ENCODE measurements at places on chromosomes 5 and 9.

DNA sequence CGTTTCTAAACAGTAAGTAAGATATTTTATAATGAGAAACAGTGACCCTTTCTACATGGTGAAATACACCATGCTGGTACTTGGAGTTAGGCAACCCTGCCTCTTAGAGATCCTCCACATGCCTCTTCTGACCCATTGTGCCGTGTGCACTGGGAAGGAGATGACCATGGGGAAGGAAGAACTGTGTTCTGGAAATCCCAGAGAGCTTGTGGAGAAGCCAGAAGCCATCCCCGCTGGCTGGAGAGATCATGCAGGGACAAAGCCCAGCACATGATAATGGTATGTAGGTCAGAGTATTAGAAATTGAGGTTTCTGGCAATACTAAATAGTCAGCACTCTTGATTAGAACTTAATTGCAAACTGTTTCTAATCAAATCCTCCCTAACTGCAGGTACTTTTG lies 307.3 kb downstream of the FBXL7 start:
- DNase-seq: no peak

DNA sequence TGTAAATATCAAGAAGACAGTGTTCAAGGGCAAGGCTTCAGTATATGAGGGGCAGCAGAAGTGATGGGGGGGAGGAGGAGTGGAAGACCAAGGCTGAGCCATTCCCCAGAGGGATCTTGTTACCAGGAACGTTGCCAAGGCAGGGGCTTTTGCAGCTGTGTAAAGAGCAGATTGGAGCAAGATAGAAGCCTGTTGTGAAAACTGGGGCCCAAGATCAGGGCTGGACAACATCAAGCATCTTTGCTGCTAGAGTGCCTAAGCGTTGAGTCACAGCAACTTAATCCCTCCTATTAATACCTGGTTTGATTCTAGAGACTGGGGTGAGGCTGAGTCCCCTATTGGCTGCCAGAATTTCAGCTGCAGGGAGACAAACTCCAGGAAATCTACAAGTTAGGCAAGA lies 18.4 kb upstream of the ERCC6L2 start:
- DNase-seq: no peak

DNA sequence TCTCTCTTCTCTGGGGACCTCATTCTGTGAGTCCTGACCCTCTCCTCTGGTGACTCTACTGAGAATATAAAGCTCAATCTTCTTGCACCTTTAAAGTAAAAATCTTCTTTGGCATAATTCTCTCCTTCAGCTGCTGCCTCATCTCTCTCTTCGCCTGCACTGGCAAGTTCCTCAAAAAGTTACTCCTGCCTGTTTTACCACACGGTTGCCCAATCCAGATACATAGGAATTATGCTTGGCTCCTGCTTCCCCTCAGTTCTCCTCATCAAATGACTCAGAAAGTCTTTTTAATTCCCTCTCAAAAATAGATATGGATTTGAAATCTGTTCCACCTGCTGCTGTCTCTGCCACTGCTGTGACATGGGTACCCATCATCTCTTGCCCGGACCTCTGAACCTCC lies 14.4 kb upstream of the HRCT1 start:
- DNase-seq: no peak

GRCh38 chr9:73199886-73200285 lies 48.2 kb downstream of the ANXA1 start:
- no peak for DNase-seq

DNA sequence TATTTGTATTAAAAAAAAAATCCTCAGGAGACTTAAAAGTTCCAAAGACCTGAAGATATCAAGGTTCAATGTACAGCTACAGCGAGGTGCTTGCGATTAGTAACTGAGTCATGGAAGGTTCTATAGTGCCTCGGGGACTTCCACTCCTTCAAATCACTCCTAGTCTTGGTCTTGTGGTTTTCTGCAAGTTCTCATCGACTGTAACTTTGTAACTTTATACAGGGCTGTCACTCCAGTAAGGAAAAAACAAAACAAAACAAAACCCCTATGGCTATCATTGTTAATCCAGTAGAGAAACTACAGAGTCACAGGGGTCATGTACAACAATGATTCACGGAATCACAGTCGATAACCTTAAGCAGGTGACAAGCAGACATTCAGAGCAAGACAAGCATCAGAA lies 39.8 kb upstream of the SELENOP start:
- no peak for DNase-seq

DNA sequence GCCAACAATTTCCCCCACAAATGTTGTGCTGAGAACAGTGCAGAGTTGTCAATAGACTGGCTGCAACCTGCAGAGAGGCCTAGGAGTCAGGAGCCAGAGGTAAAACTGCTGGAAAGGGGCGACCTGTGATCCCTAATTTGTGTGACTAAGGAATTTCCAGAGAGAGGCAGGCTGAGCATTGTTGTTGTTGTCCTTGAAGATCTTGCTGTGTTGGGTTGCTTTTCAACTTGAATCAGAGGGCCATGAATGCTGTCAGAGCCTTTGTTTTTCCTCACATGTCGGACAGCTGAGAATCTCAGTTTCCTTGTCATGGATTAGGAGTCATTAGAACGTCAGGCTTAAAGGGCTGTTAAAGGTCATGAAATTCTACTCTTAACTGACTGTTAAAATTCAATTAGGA lies 134.6 kb upstream of the ASTN2 start:
- DNase-seq: no peak

DNA sequence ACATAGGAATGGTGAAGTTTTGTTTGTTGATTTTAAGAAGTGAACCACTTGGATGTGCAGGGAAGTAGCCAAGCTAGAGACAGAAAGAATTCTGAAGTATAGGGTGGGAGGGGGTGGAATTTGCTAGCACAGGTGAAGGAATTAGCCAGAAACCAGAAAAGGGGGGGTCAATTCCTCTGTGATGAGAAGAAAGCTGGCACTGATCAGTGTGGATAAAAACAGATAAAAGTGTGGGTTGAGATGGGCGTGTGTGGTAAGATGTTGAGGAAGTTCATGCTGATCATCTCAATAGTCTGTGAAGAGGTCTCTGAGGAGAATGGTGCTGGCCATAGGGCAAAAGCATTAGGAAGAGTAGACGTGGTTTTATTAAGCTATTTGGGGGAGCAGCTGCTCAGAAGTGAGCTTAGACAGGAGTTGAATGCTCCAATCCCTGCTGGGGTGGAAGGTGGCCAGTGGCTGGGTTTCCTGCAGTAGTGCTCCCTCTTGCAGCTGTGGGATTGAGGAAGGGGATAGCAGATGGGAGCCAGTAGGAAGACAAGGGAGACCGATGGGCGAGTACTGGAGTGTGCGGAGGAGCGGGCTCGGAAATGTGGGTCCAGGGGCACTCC lies 88.7 kb upstream of the ELL2 start:
- no peak for DNase-seq

- DNase-seq: no peak
Measured at GRCh38 chr5:64722588-64722987, 32.3 kb downstream of the SHISAL2B start.

DNA sequence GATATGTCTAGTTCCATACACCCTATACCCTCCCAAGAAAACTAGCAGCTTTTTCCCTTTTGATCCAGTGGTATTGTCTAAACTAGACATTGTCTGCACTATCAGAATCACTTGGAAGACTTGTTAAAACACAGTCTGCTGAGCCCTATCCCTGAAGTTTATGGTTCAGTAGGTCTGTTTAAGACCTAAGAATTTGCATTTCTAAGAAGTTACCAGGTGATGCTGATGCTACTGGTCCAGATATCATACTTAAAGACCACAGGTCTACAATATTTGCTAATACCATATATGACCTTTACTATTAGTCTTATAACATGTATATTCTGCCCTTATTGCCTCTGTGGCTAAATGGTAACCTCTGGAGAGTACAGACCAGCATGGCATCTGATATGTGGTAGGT lies 23.3 kb downstream of the SKIC3 start:
- DNase-seq: no peak

GRCh38 chr9:21996438-21996837 lies 1.8 kb downstream of the CDKN2B-AS1 start:
- no peak for DNase-seq

DNA sequence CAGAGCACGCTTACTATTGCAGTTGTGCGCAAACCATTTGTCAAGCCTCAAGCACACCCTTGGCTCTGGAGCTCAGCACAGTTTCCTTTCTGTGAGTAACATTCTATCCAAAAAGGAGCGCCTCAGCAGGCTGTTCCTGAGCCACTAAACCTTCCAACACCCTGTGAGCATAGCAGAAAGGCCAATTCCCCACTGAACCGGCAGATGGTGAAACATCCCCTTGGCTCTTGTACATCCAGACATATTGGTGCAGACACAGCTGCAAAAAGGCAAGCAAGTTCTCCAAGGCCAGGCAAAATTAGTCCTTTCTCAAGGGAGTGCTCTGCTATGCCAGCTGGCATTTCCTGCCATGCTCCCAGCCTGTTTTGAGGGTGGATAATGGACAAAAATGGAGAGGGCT lies 44.1 kb upstream of the CEMIP2 start:
- DNase-seq: no peak

GRCh38 chr5:95892784-95893354 lies 68.8 kb downstream of the ELL2 start:
- no peak for DNase-seq

- DNase-seq: no peak
Measured at GRCh38 chr9:4887556-4887955, 94.8 kb downstream of the RCL1 start.

- DNase-seq: no peak
Measured at GRCh38 chr9:16768816-16769215, 101.7 kb downstream of the BNC2 start.

DNA sequence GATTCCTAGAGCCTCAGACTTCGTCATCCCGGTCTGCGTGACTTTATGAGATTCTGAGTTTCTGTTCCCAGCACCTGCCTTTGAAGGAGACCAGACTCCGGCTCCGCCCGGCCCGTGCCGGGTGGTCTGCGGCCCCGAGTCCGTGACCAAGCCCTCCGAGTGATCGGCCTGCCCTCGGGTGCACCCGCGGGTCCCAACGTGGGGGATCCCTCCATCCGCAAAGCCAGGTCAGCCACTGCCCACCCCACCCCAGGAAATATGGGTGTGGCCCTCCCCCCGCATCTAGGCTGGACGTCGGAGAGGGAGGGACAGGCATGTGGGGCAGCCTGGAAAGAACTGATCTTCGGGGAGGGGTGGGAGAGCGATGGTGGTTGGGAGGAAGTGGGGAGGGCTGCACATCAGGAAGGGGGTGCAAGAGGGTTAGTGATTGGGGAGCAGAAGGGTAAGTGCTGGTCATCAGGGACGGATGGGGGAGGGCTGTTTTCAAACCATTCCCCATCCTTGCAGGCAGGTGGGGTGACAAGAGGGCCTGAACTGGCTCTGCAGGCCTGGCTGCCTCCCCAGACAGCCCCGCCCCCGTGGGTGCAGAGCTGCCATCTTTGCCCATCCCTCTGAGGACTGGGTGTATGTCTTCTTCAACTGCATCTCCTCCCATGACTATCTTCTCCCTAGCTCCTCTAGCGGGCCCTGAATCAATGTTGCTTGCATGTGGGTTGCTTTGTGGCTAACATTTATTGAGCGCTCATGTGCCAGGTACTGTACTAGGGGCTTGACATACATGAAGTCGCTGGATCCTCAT lies 747 bp downstream of the LRSAM1 start:
- peak; percentile 16 for DNase-seq

GRCh38 chr5:143031781-143032580 lies 261.8 kb downstream of the ARHGAP26 start:
- DNase-seq: no peak

GRCh38 chr5:25568989-25569625 lies 924.3 kb upstream of the CDH10 start:
- DNase-seq: no peak

DNA sequence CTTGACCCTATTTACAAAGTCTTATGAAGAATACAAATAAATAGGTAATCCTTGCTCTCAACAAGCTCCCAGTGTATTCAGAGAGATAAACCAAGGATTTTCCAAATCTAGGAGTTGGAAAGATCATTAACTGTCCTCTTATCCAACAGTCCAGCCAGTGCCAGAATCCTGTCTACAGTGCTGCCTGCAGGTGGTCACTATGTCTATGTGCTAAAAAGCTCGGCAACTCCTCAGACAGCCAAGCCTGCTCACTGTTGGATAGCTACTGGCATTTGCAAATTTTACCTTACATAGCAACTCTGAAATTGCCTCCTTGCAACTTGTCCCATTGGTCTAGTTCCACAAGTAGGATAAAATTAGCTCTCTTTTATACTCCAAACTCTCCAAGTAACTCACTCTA lies 187.4 kb downstream of the DCP2 start:
- DNase-seq: no peak

GRCh38 chr9:88477300-88477751 lies 57.7 kb upstream of the NXNL2 start:
- DNase-seq: no peak

DNA sequence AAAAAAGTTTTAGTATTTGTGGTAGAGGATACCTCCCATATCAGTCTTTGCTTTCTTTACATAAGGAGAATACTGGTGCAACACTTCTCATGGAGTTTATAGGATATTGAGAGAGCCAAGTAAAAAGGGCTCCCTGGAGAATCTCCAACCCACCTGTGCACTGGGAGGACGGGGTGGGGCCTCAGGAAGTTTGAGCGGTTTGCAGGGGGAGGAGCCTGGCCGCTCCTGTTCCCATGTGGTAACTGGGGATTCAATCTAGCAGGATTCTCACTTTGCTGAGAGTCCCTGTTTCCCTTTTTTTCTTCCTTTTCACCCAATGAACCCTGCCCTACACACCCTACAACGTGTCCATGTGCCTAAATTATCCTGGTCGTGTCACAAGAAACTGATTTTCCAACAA lies 82.8 kb downstream of the APTX start:
- no peak for DNase-seq

DNA sequence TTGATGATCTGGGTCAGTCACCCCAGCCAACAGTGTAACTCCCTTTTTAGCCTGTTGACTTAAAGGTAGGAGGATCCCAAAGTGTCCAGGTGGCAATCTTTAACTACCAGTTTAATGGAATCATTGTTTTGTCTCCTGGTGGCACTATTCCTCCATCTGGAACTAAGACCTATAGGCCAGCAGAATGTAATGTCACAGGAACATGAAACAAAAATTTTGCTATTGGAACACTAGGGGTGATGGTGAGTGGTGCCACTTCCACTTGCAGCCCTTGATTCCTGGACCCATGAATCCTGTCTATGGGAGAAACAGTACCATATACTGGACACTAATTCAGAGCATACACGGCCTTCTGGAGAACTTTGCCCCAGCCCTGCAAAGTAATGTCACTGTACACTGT lies 219.5 kb upstream of the RASA1 start:
- no peak for DNase-seq

All from activated T-helper 9 cell treated with anti-CD3 and anti-CD28 coated beads, Interleukin-2, amount 50 U/mL, for 16 hours (primary cell).